ENCODE measurements at places on chromosomes 13 and 19.

- no peak for DNase-seq
These were observed 12.1 kb upstream of the LTBP4 start for GRCh38 chr19:40588926-40589569.

- no peak for DNase-seq
These were observed 555 bp downstream of the SCAF1 start for GRCh38 chr19:49642492-49643035.

DNA sequence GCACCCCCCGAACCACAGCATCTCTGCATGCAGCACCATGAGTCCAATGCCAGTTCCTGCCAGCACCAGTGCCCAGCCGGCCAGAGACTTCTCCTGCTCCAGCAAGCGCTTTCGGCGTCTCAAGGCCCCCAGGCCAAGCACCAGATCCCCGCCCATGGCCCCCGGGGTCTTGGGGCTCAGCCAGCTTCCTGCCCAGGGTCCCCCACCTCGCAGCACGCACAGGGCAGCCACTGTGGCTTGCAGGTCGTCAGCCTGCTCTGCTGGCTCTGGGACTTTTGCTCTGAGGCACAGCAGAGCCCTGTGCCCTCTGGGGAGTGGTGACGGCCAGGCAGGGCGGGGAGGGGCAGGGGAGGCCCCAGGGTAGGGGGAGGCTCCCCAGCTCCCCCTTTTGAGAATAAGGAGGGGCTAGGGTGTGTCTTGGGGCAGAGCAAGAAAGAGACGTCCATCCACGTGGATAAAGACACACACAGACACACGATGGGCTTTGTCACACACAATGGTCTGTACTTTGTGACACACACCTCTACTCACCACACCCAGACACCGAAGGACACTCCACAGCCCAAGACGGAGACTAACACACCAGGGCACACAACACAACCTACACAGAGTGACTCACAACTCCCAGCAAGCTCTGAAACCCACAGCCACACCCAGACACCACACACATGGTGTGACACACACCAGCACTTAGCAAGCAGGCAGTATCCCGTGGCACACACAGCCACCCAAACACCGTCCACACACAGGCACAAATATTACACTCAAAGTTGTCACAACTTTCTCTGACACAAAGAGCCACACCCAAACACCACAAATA, at the start of gene KCNN4:
KCNN4 (minus strand) TSS at position 268 of the 820 bp plus-strand sequence; CDS start at position 156, 112 bp downstream.
- DNase-seq: no peak

DNA sequence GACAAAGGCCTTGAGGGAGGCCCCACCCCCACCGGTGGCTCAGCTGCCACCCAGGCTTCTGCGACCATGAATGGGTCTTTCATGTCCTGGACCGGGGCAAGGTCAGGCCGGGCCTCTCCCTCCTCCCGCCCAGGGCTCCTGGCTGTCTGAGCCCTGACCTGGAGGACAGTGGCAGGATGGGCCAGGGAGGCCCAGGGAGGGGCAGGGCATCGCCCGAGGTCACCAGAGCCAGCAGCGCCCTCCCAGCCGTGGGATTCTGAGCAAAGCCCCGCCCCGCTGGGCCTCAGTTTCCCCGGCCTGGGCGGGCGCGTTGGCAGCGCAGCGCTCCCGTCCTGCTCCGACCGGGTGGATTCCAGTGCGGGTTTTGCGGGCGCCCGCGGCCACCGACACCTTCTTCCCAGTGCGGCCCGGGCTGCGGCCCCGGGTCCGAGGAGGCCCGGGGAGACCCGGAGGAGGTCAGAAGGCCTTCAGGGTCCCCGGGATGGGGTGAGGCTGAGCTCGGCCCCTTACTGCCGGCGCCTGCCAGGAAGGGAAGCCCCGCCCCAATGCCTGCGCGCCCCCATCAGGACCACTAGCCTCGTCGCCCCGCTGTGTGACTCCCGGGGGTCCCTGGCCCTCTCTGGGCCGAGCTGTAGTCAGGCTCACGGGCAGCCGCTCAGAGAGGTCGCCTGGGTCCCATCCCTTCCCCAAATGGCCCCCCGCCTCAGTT, 24.6 kb upstream of the SEMA6B start:
- peak; percentile 72 for DNase-seq

DNA sequence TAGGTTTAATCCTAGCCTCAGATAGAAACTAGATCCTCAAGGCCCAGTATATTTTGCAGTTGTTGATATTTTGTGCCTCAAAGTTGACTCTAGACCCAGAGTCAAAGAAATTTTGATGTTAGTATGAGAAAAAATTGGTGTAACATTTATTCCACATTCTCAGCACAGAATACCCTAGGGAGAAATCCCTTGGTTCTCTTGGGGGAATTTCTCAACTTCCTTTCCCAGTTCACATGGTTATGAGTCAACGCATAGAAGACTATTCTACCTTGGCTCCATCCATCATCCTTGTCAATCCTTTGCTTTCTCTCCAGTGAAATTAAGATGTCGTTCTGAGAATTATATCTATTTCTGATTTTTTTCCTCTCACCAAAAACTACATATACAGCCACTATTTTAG, 145.3 kb downstream of the POSTN start:
- no peak for DNase-seq

DNA sequence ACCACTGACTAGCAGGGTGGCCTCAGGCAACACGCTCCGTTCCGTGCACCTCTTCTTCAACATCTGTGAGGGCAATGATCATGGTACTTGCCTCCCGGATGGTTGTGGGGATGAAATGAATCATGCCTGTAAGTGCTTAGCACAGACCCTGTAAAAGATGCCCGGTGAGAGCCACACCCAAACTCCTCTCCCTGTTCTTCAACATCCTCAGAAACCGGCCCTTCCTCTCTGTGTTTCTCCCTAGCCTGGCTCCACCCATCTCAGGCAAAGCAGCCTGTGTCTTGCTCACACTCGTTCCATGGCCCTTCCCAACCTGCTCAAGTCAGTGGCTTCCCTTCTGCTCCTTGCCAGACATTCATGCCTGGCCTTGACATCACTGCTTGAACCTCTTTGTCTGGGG, 5.8 kb upstream of the DMKN start:
- DNase-seq: no peak

- no peak for DNase-seq
These were observed 30.7 kb upstream of the SERPINE3 start for GRCh38 chr13:51308781-51309180.

DNA sequence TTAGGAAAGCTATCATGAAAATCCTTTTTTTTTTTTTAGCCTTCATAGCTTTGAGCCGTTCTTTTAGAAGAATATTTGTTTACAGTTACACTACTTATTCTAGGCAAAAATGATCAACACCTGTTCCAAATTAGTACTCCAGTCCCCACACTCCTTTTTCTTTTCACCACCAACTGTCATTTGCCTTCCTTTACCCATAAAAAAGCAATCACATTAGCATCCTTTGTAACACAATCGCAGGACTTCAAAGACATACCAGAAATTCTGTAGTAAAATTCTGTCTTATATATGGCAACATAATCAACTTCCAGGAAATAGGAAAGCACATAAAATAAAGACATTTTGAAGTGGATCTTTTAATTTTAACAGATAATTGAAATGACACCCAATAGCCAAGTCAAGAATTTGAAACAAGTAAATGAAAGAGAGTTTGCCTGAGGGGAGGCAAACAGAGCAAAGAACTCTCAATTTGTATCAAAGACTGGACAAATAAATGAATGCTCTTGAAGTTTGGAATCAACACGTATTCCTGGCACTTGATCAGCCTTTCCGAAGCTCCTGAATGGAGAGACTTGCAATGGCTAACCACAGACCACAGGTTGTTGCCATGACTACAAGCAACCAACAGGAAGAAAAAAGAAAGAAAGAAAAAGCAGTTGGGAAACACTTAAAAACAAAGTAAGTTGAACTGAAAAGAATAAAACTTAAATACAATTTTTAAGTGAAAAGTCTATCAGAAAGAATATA, 206.8 kb downstream of the PCDH9 start:
- no peak for DNase-seq

DNA sequence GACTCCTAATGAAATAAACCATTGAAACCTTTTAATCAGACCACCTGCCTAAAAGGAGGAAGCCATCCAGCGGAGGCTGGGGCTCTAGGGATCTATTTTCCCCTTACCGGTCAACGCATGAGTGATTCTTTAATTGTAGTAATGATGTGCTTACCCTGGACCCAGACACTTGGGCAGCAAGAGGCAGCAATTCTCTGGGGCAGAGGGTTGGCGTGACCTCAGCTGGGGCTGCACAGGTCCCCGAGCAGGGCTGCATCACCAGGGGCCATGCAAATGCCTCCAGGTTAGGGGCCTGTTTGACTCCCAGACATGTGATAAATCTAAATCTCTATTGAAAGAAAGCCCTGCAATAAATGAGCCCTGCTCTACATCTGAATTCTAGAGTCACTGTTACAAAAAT, 194.2 kb upstream of the TSHZ3 start:
- DNase-seq: no peak

DNA sequence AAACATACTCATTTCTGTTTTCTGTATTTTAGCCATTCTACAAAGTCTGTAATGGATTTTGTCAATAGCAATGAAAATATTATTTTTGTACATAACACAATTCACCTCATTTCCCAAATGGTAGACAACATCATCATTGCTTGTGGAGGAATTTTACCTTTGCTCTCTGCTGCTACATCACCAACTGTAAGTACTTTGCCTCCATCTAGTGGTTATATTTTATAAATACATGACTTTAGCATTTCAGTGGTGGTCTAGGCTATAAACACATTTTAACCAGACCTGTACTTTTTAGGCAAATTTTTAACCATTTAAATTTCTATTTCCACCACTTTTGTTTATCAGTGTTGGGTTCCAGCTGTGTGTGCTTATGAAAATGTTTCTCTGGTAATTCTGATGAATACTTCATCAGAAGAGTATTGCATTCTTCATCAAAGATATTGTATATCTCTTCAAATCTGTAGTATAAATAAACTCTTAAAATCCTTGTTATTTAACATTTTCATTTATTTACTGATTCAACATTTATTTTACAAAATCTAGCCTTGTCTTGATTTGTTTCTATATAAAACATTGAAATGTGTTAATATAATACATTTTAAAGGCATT, 222.4 kb downstream of the NBEA start:
- no peak for DNase-seq

DNA sequence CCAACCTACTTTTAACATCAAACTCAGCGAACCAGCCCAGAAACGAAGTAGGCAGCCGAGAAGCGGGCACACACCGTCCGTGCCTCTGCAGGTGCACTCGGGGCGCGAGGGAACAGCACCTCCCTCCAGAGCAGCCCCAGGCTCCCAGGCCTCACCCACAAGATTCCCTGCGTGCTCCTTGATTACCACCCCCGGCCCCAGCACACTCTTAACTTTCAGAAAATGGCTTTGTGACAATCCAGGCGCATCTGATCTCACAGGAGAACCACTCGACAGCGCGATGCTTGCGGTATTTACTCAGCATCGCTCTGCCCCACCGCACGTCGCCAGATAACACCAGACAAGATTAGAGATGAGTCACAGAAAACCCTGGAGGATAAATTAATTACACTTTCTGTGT, 134.9 kb upstream of the SPACA7 start:
- DNase-seq: no peak

GRCh38 chr19:50005428-50005827, 19.7 kb downstream of the VRK3 start:
- DNase-seq: no peak

DNA sequence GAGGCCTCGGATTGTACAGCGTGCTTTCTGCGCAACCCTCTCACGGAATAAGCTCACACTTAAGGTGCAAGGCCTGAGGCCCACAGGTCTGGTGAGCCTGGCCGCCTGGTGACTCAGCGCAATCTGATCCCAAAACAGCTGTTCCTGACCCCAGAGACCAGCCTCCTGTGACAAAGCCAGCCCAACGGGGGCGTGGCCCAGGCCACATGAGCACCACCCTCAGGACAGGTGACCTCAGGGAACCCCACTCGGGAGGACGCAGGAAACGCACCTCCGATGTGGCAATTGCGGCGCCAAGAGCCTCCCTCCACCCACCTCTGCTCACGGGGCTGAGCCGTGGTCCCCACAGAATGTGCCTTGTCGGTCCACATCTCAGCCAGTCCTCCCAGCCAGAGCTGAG, 26.4 kb downstream of the GRTP1 start:
- peak; percentile 53 for DNase-seq

- no peak for DNase-seq
These were observed 67.5 kb upstream of the DOCK9 start for GRCh38 chr13:99045396-99045795.

GRCh38 chr13:78607409-78608251, 4.3 kb upstream of the POU4F1 start:
- peak; percentile 50 for DNase-seq

- no peak for DNase-seq
These were observed 11.1 kb downstream of the CILP2 start for GRCh38 chr19:19548915-19549759.

DNA sequence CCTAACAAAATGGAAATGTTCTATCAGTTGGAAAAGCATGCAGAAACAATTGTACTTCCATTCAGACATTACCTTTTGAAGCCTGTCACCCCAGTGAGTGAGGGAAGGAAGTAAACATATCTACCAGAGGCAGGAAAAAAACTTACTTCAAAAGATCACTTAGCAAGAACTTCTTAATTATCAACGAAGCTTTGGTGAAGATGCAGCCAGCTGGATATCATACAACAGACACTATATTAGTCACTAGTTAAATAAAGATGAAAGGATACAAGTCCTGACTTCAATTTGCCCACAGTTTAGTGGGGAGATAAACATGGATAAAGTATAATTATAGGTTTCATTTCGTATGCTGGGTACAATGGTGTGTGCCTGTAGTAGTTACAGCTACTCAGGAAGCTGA, 148.8 kb downstream of the TNFRSF19 start:
- DNase-seq: no peak

- no peak for DNase-seq
These were observed 362.1 kb downstream of the MTUS2 start for GRCh38 chr13:29182216-29182615.

DNA sequence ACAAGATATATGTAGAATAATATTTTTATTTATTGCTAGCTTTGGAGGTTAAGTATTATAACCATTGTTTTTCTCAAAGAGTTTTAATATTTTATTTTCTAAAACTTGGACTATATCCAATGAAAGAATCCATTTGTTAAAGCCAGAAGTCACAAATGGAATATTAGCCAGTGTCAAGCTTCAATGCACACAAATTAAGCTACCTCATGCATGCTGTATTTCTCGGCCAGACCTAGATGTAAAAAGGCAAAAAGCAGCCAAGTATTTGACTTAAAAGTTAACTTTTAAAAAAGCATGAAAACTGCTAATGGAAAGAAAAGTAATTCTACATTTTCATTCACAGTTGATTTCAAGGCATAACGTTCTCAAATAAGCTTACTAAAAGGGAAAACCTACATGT, 160.0 kb upstream of the ATXN8OS start:
- no peak for DNase-seq

DNA sequence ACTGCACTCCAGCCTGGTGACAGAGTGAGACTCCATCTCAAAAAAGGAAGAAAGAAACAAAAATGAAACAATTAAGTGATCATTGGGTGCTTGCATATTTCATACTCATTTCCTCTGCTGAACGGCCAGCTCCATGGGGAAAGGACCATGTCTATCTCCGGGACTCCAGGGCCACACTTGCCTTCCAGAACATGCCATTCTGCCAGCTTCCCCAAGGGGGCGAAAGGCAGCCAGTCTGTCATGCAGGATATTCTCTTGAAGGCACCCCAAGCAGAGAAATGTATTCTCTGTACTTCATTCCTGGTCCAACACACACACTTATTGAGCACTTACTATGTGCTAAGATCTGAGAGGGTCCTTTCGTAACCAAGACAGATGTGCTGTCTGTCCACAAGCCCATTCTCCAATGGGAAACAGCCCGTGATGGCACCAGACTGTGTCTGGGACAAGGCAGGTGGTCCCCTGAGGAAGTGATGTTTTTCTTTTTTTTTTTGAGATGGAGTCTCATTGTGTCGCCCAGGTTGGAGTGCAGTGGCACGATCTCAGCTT, 10.2 kb upstream of the CARM1 start:
- DNase-seq: peak; percentile 78

- DNase-seq: no peak
These were observed 214.0 kb downstream of the ENOX1 start for GRCh38 chr13:43572656-43573360.
